ENCODE measurements at places on chromosomes 5 and 9.

DNA sequence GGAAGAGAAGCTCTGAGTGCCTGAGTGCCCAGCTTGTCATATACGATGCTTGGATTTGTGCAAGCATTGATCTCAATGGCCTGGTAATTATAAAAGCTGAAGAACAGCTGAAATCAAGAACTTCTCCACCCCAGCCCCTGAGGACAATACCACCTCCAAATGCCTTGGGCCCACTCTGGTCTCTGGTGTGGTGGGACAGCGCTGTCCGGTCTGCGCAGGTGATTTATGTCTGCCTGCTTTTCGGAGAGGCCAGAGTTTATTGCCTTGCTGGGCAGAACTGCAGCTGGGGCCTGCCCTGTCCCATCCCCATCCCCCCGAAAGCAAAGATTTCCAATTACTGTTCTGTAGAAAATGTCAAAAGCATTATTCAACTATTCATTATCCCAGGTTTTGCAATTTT, 1.1 kb upstream of the PDZD2 start:
- DNase-seq = no peak

GRCh38 chr9:93054758-93055704, 3.5 kb upstream of the SUSD3 start:
- DNase-seq = no peak

DNA sequence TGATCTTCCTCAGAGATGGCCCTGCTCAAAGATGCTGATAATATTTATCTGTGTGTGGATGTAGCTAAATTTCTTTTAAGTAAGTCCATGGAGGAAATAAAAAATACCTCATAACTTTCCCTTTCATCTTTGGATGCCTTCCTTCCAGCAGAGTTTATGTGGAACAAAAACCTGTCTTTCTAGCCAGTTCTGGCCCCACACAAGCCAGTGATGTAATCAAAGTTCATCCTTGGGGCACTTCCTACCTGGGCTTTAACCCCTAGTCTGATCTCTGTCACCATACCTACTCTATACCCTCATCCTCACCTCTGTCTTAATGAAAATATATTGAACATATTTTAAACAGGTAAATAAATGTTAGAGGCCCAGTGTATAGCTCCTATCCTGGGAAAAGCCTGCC, 39.8 kb upstream of the RASGRF2 start:
- no peak for DNase-seq

GRCh38 chr5:108700930-108701329, 46.8 kb upstream of the FER start:
- no peak for DNase-seq

GRCh38 chr9:70826562-70826961, 294.9 kb downstream of the TRPM3 start:
- no peak for DNase-seq

DNA sequence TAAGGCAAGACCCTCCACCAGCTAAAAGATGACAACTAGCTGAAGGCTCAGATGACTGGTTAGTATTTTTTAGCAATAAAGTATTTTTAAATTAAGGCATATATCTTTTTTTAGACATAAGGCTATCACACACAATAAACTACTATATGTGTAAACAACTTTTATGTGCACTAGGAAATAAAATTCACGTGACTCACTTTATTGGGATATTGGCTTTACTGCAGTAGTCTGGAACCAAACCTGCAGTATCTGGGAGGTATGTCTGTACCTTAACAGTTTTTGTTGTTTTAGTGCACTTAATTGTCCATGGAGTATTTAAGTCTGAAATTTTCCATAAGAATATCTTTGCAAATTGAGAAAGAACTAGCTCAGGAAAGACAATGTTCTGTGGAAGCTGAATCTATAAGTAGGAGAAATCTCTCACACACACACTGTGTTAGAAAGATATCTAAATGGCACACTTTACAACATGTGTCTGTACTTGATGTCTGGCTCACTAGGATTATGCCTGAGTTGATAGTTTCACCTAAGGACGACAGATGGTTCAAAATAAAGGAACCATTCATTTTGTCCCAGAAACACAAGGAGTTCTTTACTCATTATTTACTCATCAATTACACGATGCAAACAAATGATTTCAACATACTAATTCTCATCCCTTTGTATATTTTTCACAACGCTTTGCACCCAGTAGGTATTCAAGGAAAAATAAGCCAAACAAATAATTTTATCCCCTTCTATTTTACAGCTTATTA, 4.6 kb downstream of the RAPGEF6 start:
- no peak for DNase-seq

DNA sequence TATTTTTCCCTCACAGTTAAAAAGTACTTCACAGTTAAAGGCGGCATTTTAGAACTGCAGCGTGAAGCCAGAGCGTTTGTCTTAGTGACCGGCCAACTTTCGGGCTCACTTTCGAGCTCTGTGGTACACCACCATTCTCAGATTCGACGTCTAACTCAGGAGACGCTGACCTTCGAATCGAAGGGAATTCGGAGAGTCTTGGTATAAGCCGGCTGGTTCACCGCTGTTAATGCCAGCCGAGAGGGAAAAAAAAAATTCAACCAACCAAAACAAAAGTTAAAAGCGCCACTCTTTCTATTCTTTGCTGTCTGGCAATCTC, 544 bp upstream of the SNX24 start:
- no peak for DNase-seq

DNA sequence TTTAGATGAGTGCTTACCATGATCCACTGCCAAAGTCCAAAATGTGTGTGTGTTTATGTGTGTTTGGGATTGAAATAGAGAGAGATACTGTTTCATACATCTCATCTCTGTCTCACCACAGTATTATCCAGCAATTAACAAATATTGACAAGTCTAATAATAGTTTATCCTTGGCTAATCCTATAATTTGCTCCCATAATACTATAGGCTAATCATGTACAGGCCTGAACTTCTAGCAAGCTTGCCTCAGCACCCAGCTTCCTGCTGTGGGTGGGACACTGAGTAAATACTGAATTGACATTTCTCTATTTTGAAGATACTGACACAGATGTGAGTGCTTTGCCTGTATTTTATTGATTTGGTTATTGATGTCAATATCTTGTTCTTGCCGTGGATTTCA, 35.3 kb upstream of the KCNV2 start:
- no peak for DNase-seq

GRCh38 chr9:137762414-137763061, 115.0 kb upstream of the CACNA1B start:
- no peak for DNase-seq

DNA sequence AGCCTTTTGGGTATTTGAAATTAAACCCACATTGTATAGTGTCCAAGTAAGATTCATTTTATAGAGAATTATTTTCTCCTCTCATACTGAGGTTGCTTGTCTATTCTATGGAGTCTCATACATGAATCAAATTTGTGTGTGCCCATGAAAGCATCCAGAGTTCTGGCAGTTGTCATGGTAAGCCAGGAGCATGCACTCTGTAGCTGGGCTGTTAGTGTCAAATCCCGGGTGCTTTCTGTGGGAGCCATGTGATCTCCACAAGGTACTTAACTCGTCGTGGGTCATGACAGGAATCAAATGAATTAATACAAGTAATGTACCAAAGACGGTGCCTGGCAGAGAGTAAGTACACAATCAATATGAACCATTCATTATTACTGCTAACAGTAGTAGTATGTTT, 58.7 kb downstream of the FBXL7 start:
- DNase-seq = no peak

- no peak for DNase-seq
Observed at GRCh38 chr5:151236888-151237287, 13.0 kb upstream of the CCDC69 start.

GRCh38 chr9:134026581-134026980, 1.3 kb downstream of the BRD3OS start:
- no peak for DNase-seq
